Fibroblast of lung (primary cell): ENCODE measurements at places on chromosomes 5 and 9. TPM values are rescaled to one million over a fixed set of nuclear protein-coding genes. Genes with fewer than 3 reads are reported as not detected.

Gene CLIC3
- 1.3 and 3.5 TPM in 2 replicates for total RNA-seq

DNA sequence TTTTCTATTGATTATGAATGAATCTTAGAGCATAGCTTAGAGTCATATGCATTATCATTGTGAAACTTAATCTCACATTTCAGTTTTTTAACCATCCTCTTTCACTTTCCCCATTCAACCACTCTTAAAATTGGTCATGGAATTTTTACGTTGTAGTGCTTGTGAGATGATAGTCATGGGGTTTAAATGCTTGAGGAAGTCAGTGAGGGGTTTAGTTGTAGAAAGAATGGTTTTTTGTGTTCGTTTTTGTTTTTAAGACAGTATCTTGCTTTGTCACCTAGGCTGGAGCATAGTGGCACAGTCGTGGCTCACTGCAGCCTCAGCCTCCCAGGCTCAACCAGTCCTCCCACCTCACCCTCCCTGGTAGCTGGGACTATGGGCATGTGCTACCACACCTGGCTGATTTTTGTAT, 19.6 kb downstream of the UGCG start:
- no peak for DNase-seq
- no peak overlapping the region for H3K27ac ChIP-seq
- H3K36me3 ChIP-seq = peaks cover 2% of the 10 kb centered on the region
- no peaks in the 10 kb centered on the region for H3K27me3 ChIP-seq

- no peaks in the 10 kb centered on the region for H3K27me3 ChIP-seq
- no peaks in the 10 kb centered on the region for H3K4me1 ChIP-seq
- H3K27ac ChIP-seq = no peak overlapping the region
- H3K4me3 ChIP-seq = no peak overlapping the region
- no peaks in the 10 kb centered on the region for H3K36me3 ChIP-seq
- DNase-seq = no peak
Measured at GRCh38 chr5:66459728-66460127, 136.5 kb upstream of the MAST4 start.

Gene GNA14
- total RNA-seq = 0.26 and 0.50 TPM in 2 replicates

- H3K4me1 ChIP-seq = no peaks in the 10 kb centered on the region
- DNase-seq = no peak
- H3K27ac ChIP-seq = no peak overlapping the region
- no peaks in the 10 kb centered on the region for H3K27me3 ChIP-seq
- no peaks in the 10 kb centered on the region for H3K36me3 ChIP-seq
- H3K4me3 ChIP-seq = no peak overlapping the region
Measured at GRCh38 chr5:116363780-116364179, 210.8 kb downstream of the SEMA6A start.

GRCh38 chr5:138832218-138832617, 42.9 kb downstream of the LRRTM2 start:
- H3K4me3 ChIP-seq = no peak overlapping the region
- H3K4me1 ChIP-seq = peaks cover 2% of the 10 kb centered on the region
- no peaks in the 10 kb centered on the region for H3K27me3 ChIP-seq
- H3K27ac ChIP-seq = no peak overlapping the region
- H3K36me3 ChIP-seq = peaks cover 5% of the 10 kb centered on the region

Gene NOL8
- total RNA-seq = 27.2 and 28.6 TPM in 2 replicates

DNA sequence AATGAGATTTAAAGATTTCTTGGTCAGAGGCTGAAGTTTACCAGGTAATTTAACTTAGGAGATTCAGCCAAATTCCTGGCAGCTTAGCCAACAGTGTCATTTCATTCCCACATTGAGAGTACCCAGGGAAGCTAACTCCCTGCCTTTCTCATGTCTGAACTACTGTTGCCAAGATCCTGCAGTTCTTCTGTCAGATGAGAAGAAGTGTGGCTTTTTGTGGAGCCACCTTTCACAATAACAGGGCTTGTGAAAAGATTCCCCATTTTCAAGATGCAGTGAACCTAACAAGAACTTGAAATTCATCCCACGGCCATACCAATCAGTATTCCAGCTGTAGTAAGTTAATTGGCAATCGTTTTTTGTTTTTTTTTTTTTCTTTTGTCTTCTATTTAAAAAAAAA, 176.4 kb downstream of the XRCC4 start:
- no peaks in the 10 kb centered on the region for H3K36me3 ChIP-seq
- no peaks in the 10 kb centered on the region for H3K4me1 ChIP-seq
- H3K27ac ChIP-seq = no peak overlapping the region
- no peak for DNase-seq
- no peak overlapping the region for H3K4me3 ChIP-seq
- H3K27me3 ChIP-seq = no peaks in the 10 kb centered on the region

- H3K27me3 ChIP-seq = no peaks in the 10 kb centered on the region
- no peaks in the 10 kb centered on the region for H3K4me1 ChIP-seq
- DNase-seq = no peak
- no peak overlapping the region for H3K4me3 ChIP-seq
Measured at GRCh38 chr5:179455320-179455719, 95.0 kb upstream of the RUFY1 start.

Gene DMRTA1
- total RNA-seq = 0.26 and 0.83 TPM in 2 replicates

Gene C9
- total RNA-seq = under 0.01 and 0.33 TPM in 2 replicates

DNA sequence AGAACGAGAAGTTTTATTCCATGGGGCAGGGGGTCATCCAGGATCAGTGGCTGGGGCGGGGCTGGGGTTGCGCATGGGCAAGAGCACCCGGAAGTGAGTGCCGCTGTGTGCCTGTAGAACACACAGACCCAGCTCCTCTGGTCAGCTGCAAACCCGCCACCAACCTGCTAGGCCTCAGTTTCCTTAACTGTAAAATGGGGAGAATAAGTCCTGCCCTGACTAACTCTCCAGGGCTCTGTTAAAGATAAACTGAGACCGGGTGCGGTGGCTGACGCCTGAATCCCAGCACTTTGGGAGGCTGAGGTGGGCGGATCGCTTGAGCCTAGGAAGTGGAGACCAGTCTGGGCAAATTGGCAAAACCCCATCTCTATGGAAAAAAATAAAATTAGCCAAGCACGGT, 152.2 kb downstream of the GABBR2 start:
- no peak for DNase-seq
- H3K36me3 ChIP-seq = no peaks in the 10 kb centered on the region
- no peaks in the 10 kb centered on the region for H3K4me1 ChIP-seq
- no peaks in the 10 kb centered on the region for H3K27me3 ChIP-seq

DNA sequence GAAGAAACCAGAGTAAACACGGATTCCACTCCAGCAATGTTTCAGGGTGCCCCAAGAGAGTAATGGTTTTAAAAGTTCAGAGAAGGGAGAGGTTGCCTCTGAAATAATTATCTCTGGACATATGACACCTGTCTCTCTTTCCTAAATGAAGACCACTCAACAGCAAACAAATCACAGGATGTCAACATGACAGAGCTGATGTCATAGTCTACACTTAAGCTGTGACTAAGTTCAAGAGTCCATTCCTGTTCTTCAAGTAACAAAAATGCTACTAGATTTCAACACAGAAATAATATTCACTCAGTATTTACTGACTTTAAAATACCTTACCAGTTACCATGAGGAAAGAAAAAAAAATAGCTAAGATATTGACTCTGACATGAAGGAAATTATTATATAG, 44.7 kb upstream of the SLC30A5 start:
- DNase-seq = no peak
- H3K36me3 ChIP-seq = no peaks in the 10 kb centered on the region
- no peak overlapping the region for H3K27ac ChIP-seq
